Amygdala (tissue), 56 donors: ENCODE measurements at places on chromosomes 1 and 21.

- DNase-seq = no peak
Observed at GRCh38 chr1:175463853-175464252, 271.3 kb upstream of the KIAA0040 start.

DNA sequence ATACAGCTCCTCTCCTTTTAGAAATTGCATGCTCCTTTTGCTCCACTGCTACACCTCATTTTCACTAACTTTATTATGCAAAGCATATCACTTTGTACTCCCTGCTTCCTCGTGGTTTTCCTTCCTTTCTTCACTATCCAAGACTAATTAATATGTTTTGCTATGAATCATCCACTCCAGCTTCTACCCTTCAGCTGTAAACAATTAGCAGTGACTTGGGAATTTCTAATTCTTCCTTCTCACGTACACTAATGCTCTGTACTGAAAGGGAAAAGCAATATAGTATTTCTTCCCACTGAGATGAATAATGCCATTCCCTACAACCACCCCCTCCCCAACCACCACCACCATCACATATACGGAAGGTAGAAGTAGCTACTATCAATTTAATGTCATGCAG, 1917.0 kb downstream of the MRPL39 start:
- no peak for DNase-seq

DNA sequence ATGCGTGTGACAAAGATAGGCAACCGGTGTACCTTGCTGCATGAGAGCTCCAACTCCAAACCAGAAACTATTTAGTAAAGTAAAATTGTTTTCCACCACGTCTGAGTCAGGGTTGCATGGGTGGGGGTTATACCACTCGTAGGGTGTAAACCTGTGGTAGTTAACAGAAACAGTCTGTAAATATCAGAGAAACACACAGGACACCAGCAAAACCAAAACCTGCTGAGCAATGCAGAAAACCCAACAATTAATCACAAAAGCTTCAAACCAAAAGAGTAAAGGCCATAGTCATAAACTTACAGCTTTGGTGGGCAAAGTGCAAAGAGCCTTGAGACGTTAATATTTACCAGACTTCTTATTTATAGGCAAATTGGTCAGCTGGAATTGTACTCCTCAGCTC, 282.7 kb downstream of the BACH1 start:
- no peak for DNase-seq

GRCh38 chr1:244083383-244083943, 32.4 kb downstream of the ZBTB18 start:
- no peak for DNase-seq

GRCh38 chr1:116168277-116169032, 57.3 kb downstream of the MAB21L3 start:
- peak; percentile 42 for DNase-seq

GRCh38 chr1:148373192-148373925, 109.7 kb downstream of the PPIAL4G start:
- DNase-seq = no peak

GRCh38 chr1:219806642-219807041, 121.7 kb downstream of the SLC30A10 start:
- DNase-seq = no peak

GRCh38 chr1:234778221-234779159, 168.5 kb upstream of the IRF2BP2 start:
- no peak for DNase-seq

- DNase-seq = no peak
Observed at GRCh38 chr1:211328866-211329475, 2.3 kb downstream of the TRAF5 start.

DNA sequence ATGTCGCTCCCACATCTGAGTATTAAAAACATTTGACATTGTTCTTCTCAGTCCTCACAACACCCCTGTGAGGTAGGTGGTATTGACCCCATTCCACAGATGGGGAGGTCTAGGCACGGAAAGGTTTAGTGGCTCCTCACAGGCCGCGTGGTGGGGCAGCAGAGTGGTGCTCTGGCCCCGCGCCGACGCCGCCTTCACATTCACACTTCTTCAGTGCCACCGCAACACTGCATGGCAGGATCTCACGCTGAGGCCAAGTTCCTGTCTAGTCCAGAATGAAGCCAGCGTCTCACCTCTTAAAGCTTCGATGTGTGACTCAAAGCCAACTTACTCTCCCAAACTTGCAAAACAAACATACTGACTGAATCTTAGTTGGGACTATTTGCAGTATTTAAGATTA, 12.1 kb downstream of the ICMT start:
- DNase-seq = no peak

DNA sequence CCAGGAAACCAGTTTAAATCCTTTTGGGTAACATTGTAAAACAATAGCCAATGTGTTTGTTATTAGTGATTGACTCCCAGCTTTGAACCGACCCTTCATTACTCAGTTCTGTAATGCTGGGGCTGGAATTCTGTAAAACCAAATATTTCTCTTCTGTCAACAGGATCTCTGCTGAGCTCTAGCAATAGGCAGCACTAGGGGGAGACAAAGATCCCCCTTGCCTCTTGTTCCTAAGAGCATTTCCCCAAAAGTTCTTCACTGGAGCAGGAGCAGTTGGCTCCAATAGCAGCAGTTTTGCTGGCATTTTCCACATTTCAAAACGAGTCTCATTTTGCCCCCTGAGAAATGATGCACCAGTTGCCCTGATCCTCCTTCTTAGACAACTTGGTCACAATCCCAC, 1671.1 kb downstream of the MRPL39 start:
- DNase-seq = no peak

DNA sequence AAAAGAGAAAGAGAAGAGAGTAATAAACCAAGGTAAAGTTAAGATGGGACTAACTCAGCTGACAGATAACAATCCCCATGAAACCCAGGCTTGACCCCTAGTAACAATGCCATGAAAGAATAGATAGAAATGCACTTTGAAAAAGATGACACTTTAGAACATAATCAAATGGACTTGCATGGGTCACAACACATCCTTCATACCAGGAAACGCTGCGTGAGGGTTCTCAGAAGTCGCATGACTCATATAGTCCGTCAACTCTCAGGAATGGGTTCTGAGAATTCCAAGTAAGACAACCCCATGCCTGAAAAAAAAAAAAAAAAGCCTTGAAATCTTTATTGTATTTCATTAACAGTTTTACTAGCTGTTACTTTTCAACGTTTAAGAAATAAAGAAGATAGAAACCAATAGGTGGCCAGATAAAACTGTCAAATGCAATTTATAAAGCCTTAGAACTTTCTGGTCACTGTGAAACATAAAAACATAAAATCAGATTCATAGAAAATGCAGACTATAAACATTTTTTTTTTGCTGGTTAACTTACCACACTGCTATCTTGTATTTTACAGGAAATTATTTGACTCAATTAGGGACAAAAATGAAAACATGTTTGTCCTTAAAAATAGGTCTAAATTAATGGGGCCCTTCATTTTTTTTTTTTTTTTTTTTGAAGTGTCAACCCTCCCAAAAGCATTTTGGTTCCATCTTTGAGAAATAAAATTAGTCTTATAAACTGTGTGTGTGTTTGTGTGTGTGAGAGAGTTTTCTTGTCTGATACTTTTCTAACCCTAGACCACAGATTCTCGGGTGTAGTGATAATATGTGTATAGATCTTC, 202.1 kb downstream of the NCAM2 start:
- DNase-seq = no peak

DNA sequence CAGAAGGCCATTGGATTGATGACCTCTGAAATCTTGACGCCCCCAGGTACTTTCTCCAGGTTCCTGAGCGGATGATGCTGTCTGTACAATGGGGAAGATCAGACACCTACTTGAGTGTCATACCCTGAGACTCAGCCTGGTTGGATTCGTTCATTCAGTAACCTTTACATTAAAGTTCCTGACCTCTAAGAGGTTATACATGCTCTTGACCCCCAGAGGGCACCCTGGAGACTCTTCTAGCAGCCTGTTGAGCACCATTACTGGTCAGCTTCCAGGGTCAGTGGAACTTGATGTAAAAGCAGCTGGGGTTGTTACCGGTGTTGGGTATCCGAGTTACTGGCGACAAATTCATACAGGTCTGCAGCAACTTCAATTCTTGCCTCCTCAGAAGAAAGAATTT, 114.3 kb upstream of the ZNF678 start:
- DNase-seq = no peak

DNA sequence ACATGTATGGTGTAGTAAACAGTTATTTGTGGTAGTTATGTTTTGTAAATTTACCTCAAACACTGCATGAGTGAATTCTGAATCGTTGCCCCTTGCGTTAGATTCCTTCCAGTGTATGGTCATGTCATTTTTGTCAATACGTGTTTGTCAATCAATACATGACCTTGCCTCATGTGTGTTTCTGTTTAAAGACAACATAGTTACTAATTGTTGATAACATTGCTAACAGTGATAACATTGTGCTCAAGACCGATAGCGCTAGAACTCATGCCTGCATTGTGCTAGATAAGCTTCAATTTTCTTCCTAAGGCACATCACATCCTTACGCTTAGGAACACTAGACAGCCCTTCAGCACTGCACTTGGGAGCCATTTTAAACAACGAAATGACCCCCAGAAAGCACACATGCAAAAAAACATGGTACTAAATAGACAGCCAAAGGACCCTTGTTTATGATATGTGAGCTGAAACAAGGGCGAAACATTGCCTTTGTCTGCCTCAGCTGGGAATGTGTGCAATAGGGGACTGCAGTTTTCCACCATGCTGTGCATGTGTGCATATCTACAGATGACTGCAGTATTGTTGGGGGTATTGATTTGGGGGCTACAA, 37.3 kb downstream of the MRPS6 start:
- DNase-seq = no peak

GRCh38 chr1:228312136-228312764, 94.4 kb downstream of the TRIM11 start:
- DNase-seq = no peak

DNA sequence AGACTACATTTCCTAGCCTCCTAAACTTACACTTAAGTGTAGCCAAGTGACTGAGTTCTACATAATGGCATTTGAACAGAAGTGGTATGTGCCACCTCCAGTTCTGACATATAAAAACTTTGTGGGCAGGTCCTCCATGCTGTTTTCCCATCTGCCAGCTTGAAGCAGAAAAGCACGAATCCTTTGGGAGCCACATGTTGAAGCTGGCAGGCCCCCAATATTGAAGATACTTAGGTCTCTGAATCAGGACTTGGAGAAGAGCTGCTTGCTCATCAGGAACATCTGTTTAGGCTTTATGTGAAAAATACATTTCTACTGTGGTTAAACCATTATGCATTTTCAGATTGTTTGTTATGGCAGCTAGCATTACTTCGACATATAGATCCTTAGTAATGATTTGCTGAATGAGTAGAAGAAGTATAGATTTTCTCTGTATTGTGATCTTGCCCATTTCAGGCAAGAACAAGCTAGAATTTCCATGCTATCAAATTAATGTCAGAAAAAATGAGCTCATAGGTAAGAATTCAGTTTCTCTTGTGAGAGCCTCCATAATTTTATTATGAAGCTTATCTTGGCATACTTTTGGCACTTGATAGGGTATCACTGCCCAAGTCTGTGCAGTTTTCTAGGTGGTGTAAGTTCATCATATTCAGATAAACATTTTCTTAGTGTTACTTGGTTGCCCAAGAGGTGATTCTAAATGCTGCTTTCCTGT, 68.4 kb downstream of the GDAP2 start:
- no peak for DNase-seq

GRCh38 chr1:68973459-68974244, 476.8 kb upstream of the DEPDC1 start:
- no peak for DNase-seq

GRCh38 chr1:23444104-23444533, 19.6 kb upstream of the TCEA3 start:
- DNase-seq = no peak

GRCh38 chr1:159088546-159089183, 12.1 kb upstream of the AIM2 start:
- DNase-seq = no peak

- DNase-seq = no peak
Observed at GRCh38 chr1:85274969-85275453, 1.4 kb downstream of the BCL10 start.

- no peak for DNase-seq
Observed at GRCh38 chr1:31959521-31960340, 21.6 kb upstream of the PTP4A2 start.

DNA sequence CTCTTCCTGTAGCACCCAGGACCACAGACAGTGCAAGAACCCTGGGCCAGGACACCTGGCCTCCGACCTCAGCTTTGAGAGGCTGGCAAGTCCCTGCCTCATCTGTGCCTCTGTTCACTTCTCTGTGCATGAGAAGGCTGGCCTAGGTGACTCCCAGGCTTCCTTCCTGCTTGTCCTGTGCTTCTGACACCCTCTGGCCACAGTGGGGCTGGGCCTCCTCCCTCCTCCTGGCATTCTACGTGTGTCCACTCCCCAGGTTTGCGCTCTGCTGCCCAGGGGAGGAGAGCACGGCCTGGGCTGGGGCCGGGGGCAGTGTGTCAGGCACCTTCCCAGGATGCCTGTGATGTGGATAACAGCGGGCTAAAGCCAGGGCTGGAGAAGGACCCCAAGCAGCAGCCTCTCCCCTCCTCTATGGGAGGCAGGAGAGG, 30.3 kb upstream of the PKP1 start:
- DNase-seq = no peak

DNA sequence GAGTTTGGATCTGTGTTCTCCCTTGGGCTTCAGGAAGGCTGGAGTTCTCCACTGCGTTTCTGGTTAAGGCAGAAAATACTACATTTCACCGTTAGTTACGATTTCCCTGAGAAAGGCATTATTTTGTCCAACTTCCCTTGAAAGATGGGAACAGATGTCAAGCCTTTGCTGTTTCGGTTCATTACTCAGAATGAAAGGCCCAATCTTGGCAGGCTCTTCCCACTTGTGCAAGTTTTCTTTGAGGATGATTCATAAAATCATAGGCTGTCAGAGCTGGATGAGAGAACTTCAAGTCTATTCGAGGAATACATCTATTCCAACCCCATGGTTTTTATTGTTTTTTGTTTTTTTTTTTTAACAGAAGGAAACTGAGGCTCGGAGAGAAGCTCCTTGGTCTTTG, 205.2 kb downstream of the GRIK3 start:
- no peak for DNase-seq

- no peak for DNase-seq
Observed at GRCh38 chr1:22739648-22740385, 29.2 kb downstream of the EPHB2 start.

- no peak for DNase-seq
Observed at GRCh38 chr1:113976609-113977278, 2.5 kb upstream of the OLFML3 start.

GRCh38 chr1:29282924-29283803, 46.8 kb downstream of the PTPRU start:
- no peak for DNase-seq

DNA sequence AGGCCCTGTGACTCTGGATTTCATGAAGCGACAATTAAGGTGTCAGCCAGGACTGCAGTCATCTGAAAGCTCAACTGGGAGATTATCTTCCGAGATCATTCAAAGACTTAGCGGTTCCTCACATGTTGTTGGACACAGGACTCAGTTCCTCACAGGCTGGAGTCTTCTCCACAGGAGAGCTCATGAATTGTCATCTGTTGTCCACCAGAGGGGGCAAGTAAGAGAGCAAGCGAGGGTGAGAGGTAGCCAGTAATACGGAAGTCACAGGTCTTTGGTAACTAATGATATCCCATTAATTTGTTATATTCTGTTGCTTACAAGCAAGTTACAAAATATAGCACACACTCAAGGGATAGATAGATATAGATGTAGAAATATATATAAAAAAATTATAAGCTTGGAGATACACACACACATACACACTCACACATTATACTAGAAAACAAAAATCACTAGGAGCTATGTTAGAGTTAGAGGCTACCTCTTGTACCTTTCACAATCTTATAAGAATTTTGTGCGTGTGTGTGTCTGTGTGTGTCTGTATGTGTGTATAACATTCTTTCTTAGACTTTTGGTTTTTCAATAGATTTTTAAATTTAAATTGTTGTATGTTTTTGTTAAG, 1695.3 kb downstream of the BRINP3 start:
- no peak for DNase-seq

- DNase-seq = no peak
Observed at GRCh38 chr21:45941338-45941710, 40.2 kb upstream of the COL6A1 start.
